ENCODE measurements at places on chromosomes 1 and 21.

DNA sequence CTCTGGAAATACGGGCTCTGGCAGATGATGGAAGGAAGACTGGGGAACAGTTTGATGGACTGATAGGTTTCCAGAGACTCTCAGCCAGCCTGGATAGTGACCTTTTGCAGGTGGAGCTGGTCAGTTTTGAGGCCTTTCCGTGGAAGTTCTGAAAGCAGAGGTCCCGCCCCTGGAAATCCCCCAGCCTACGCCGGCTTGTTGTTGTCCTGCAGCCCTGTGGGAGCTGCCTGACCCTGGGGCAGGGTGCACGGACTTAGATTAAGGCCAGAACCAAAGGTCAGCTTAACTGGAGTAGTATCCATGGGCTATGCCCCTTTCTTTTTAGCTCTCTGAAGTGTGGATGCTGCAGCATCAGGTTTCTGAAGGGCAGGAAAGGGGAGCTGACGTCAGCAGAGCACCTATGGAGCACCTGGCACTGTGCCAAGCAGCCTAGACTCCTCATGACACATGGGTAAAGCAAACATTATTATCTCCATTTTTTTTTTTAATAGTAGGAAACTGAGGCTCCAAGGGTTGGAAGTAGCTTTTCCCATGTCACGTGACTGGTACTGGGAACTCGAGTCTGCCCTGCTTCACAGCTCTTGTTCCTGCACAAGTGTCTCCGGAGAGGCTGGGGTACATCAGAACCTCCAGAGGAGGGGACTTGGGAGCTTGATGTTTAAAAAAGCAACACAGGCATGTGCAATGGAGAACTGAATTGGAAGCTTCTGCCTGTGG lies 38.5 kb downstream of the IER5 start:
- DNase-seq, result peak; percentile 40

DNA sequence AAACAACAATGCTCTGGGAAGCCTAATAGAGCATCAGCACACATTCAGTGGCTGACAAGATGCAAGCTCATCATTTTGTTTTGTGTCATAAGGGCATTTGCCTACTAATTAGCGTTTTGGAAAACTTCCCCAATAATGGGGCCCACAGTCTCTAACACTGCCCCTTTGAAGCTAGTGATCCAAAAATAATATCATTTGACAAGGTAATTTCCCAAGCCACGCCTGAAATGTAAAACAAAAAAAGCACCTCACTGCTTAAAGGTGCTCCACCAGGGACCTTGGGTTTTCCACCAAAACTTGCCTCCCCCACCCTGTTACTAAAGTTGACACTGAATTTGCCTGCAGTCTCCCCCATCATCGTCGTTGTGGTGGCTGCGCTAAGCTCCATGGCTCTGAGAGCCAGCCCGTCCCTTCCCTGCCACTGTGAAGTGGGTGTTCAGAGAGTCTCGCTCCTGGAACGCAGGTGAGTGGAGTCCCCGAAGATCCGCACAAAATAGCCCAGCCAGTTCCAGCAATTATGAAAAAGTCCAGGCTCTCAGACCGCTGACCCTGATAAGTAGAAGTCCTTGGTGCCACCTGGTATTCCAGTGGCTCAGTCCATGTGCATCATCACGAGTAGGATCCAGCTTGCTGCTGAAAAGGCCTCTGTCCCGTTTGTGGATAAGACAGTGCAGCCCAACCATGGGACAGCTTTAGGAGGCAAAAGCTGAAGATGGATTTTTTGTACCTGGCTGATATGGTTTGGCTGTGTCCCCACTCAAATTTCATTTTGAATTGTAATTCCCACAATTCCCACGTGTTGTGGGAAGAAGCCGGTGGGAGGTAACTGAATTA lies 52.2 kb downstream of the RAB3GAP2 start:
- no peak for DNase-seq

GRCh38 chr1:115547696-115548095 lies 94.1 kb upstream of the VANGL1 start:
- DNase-seq, result no peak

- DNase-seq, result peak; percentile 55
Observed at GRCh38 chr1:111032295-111032897, 68.7 kb upstream of the LRIF1 start.

DNA sequence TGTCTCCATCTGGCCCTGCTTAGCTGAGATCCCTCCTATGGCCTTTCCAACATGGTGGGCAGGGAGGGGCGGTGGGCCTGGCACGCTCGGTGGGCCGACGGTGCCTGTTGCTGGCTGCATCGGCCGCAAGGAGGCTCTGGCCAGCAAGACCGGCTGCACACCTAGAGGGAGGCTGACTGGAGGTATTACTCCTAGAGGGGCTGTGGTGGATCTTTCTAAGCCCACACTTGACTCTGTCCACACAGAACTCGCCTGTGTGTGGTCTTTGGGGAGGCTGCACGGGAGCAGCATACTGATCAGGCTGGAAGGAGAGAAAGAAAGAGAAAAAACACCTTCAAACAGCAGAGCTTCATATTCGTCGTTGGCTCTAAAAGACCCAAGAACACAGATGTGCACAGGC lies 41.7 kb upstream of the ZC3H12A start:
- DNase-seq, result no peak

DNA sequence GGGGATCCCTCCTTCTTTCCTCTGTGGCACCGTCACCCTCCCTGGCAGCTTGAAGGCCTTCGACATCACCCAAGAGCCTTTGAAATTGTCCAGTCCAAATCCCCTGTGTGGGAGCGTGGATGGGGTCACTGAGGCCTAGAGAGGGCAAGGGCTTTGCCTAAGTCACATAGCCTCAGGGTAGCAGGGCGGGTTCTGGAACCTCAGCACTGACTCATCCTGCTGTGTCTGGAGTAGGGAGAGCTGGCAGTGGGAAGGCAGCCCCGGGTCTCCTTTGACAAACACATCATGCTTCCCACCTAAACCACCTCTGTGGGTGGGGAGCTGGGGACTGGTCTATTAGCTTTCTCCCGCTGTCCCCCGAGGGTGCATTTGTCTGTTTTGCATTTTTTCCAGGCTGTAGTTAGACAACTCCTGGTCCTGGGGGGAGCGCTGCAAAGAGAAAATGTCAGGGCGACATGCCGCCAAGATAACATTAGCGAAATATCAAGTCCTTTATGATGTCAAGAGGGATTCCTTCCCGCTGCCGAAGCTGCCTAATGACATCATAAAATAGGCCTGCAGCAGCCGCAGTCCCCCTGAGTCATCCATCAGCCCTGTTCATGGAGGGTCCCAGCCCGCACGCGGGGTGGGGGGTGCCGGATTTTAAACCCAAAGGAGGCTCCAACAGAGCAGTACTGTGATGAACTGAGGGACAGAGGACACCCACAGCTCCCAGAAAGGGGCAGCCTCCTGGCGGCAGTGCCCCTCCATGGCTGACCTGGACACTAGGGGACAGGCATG lies 77.0 kb upstream of the POU3F1 start:
- DNase-seq, result no peak

- DNase-seq, result peak; percentile 71
Observed at GRCh38 chr1:66266756-66267155, 267.2 kb upstream of the SGIP1 start.

DNA sequence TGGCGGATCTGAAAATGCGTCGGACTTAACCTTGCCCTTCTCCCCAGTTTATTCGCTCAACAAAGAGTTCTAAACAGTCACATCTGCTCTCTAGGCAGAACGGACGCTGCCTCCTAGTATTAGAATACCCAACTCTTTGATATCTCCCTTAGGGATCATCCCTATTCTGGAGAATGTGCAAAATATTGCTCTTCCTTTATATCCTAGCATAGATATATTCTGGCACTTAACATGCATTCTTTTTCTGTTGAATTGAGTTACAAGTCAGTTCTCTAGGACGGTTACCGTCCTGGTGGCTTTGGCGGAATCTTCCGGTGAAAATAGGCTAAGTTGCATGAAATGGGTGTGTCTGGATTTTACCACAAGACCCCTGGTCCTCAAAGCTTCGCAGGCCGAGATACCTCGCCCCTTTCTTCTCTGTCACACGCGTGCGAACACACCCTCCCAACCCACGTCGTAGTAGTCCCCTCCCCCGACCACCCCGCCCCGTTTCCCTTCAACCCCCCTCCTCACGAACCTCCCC lies 501 bp upstream of the DNAJC6 start:
- DNase-seq, result no peak

DNA sequence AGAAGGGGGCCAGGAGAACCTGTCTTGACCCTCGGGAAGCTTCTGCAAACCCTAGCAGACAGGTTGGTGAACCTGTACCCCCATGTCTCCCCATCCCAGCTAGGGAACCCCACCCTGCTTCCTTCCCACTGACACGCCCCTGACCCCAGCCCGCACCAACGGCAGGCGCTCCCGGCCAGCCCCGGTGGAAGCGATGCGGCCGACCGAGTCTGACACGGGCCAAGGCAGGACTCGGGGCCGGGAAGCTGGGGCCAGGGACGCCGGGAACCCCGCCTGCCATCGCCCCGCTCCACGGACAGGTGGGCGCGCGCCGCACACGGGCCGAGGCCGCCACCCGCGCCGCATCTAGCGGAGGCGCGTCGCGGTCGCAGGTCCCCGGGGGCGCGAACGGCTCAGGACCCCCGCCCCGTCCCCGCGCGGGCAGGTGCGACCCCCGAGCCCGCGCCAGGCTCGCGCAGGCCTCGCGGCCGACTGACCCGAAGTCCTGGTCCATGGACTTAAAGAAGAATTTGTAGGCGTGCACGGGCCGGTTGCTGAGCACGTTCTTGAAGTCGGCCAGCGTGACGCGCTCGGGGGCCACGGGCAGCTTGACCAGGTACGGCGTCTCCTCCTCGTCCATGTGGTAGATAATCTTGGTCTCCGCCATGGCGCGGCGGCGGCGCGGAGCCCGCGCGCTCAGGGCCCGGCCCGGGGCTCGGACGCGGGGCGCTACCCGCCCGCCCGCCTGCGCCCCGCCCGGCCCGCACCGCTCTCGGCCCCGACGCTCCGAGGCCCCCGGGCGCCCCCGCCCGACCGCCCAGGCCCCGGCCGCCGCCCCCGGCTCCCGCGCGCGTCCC lies 580 bp downstream of the DVL1 start:
- peak; percentile 64 for DNase-seq

- DNase-seq, result peak; percentile 28
Observed at GRCh38 chr1:240242601-240243144, 151.0 kb downstream of the FMN2 start.

DNA sequence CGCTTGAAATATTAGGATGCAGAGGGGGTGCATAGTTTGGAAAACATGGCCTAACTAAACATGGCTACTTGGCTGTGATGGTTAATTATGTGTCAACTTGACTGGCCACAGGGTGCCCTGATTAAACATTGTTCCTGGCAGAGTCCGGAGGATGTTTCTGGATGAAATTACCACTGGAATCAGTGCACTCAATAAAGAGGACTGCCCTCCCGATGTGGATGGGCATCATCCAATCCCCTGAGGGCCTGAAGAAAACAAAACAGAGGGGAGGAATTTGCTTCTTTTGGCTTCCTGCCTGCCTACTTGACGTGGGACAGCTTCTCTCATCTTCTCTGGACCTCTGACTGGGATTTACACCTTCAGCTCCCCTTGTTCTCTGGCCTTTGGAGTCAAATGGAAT lies 79.1 kb upstream of the KCNE2 start:
- no peak for DNase-seq

GRCh38 chr1:151529781-151530180 lies 10.3 kb upstream of the TUFT1 start:
- no peak for DNase-seq

DNA sequence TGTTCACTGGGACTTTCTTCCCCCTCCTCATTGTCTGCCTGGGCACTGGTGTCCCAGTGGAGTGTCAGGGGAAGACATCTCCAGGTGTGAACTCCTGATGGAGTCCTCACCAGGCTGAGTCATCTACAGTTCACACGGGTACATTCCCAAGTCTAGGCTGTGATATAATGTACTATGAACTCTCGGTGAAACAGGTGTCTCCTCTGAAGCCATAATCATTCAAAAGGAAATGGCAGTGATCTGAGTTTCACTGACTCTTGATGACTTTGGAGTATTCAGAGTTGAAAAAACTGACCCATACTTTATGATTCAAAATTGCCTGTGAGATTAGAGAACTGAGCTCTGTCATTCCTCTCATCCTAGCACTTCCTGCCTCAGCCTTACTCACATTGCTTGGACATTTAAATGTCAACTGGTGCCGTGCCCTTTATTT lies 9.1 kb downstream of the LAMC2 start:
- peak; percentile 17 for DNase-seq

DNA sequence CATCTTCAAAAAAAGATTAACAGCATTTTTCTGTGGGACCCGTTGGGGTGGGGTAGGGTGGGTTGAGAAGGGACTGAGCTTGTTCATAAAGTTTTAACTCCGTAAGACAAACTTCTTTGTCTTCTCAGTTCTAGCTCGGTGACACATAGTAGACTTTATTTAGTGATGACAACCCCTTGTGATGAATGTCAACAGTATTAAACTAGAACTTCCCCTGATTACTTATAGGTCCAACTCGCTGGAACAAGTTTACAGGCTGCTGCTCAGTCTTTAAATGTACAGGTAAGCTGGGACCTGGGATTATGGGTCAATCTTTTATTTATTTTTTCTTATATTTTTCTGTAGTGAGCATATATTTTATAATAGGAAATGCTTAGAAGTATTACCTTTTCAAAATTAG lies 148.4 kb downstream of the CD247 start:
- no peak for DNase-seq

DNA sequence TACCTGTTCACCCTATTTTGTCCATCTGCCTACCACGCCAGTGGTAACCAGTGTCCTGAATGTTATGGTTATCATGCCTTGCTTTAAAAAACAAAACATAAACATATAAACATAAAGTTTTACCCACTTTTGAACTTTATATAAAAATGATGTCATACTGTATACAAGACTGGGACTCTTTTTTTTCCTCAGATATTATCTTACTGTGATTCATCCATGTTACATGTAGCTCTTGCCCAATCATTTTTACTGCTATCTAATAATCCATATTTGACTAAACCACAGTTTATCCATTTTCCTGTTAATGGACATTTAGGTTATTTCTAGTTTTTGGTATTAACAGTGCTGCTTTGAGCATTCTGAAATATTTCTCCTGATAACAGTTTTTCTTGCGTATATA lies 78.8 kb downstream of the GPR161 start:
- no peak for DNase-seq

DNA sequence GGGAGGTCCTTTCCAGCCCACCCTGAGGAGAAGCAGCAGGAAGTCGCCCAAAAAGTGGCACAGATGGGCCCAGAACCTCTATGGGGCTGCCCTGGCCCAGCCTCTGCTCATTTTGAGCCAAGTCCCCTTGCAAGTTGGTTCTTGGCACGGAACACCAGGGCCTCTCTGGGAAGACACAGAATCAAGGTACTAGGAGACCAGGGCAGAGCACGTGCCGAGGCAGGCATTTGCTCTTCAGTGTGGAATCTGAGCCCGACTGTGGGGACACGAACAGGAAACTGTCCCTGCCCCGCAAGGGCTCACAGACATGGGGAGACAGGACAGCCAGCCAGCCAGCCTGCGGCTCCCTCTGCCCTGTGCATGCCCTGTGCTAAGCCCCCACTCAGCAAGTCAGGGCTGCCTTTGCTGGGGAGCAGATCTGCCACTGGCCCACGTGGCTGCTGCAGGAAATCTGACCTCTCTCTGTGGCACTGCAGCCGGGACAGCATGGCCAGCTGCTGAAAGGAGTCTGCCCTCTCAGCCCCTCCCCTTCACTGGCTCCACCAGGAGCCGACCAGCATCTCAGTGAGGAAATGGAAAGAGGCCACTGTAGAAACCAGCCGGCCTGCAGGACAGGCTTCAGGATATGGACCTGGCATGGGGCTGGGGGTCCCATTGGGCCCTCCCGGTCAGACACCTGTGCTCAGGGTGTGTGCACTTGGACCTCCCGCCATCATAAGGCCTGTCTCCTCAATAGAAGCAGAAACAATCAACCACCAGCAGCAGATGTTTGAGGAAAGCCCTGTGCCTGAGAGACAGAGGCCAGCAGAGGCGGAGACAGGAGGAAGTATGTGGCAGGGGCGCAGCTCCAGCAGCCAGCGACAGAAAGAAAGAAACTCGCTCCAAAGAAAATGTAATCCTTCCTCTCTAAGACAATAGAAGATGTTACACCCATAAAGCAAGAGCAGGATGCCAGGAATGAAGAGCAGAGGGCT lies 3.7 kb downstream of the ARHGEF16 start:
- peak; percentile 23 for DNase-seq

Data from lung microvascular endothelial cell (primary cell).